ENCODE measurements at places on chromosomes 5 and 9.

DNA sequence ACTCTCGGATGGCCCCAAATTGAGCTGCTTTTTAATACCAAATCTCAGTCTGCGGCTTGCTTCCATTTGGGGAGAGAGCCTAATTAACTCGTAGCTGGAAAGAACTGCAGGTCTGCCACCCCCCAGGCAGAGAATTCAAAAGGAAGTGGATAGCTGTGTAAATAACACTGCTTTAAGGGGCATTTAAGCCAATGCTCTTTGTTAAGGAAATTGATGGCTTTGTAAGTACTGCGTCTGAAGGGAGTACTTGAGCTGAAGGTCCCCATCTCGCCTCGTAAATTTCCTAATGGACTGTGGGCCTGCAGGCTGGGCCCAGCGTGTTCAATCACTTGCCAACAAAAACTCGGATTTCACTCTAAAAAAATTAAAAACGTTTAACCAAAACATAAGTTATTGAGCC is 132.7 kb downstream of the PAPPA start:
- no peak for DNase-seq

GRCh38 chr9:120413121-120414048 is 166.6 kb downstream of the CDK5RAP2 start:
- no peak for DNase-seq

DNA sequence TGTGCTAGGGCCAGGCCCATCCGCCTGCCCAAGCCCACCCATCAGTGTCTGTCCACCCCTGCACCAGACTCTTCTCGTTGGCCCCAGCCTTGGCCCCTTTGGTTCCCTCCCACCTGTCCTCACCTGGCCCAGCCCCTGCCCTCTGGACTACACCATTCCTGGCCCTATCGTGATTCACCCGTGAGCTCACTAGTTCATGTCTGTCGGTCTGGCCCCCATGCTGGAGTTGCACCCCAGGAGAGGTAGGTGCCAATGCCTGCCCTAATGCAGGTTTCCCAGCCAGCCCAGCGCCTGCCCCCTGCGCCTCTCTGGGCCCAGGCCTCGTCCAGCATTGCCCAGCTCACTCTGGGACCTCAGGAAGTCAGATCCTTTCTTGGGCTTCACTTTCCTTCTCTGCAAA is 115.4 kb upstream of the LMX1B start:
- no peak for DNase-seq

- DNase-seq, result no peak
Measured at GRCh38 chr5:122915717-122916461, 70.5 kb downstream of the SNX24 start.

GRCh38 chr9:69945671-69946141 is 97.9 kb upstream of the MAMDC2 start:
- DNase-seq, result no peak

DNA sequence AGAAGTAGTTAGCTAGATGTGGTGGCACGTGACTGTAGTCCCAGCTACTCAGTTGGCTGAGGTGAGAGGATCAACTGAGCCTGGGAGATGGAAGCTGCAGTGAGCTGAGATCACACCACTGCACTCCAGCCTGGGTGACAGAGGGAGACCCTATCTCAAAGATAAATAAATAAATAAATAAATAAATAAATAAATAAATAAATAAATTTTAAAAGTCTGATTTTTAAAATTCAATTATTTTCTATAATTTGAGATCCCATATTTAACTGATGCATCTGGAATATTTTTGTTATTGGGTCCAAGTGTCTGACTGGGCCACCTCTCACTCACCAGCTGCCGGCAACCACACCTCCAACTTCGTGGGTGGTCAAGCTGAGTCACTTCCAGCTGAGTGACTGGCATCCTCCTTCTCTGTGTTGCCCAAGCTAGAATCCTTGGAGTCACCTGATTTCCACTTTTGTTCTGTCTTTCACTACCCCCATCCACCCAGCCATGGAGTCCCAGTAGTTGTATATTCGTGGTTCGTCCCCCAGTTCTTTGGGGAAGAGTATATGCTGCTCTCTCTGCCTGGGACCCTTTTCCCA is 70.9 kb downstream of the EGFLAM start:
- DNase-seq, result no peak

GRCh38 chr5:167643631-167644280 is 647.7 kb upstream of the WWC1 start:
- DNase-seq, result no peak
